ENCODE measurements at places on chromosomes 2 and 18. TPM values are rescaled to one million over a fixed set of nuclear protein-coding genes. Genes with fewer than 3 reads are reported as not detected.

TUBA3D gene
- total RNA-seq, result not detected

ALPG gene
- total RNA-seq, result 2.4 TPM

PNO1 gene
- 11.0 TPM for total RNA-seq

SERPINB4 gene
- total RNA-seq, result not detected

SFT2D3 gene
- total RNA-seq, result 6.4 TPM

LGALSL gene
- 2.8 TPM for total RNA-seq

MAP2 gene
- 177 TPM for total RNA-seq

CXCR2 gene
- total RNA-seq, result not detected

CIB4 gene
- not detected for total RNA-seq

RGPD4 gene
- 0.12 TPM for total RNA-seq

ZNF396 gene
- 2.1 TPM for total RNA-seq

KCNS3 gene
- 5.5 TPM for total RNA-seq

UGT1A8 gene
- not detected for total RNA-seq

INHBB gene
- 0.34 TPM for total RNA-seq

DNA sequence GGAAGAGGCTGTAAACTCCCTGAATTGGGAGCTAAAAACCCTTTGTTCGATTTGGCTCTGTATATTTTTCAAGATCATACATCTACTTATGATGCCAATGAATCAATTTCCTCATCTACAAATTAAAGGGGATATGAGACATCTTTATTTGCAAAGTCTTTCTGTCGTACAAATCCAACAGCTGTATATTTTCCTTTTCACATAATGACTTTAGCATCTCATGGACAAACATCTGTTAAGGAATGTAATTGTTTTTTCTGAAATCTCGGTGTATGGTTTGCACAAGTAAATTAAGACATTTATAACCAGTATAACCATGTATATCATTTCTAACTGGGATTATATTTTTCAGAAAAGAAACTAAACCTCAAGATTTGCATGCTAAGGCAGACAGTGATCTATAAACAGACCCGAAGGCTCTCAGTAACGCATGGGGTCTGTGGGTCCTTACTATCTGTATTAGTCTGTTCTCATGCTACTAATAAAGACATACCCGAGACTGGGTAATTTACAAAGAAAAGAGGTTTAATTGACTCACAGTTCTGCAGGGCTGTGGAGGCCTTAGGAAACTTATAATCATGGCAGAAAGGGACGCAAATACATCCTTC is 130.8 kb downstream of the SLC8A1 start:
- no peak overlapping the region for H3K4me3 ChIP-seq
- no peak for DNase-seq
- no peaks in the 10 kb centered on the region for H3K36me3 ChIP-seq
- no peak overlapping the region for H3K27ac ChIP-seq
- H3K27me3 ChIP-seq, result no peaks in the 10 kb centered on the region
- no peaks in the 10 kb centered on the region for H3K4me1 ChIP-seq

DNA sequence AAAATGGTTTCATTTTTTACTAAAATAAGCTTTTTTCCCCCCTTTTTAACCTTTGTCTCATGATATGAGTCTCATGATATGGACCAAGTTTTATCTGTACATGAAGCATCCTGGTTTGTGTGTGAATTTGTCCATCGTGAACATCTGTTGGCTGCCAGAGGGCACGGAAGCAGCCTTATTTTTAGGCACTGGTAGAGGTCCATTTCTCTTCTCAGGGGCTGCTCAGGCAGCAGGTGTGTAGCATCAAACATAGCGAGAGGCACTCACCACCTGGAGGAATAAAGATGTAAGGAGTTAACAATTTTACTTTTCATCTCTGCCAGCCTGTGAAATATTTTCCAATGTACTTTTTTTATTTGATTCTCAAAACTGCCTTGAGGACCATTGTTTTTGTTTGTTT is 134.5 kb downstream of the RHBDD1 start:
- H3K36me3 ChIP-seq, result no peaks in the 10 kb centered on the region
- DNase-seq, result no peak
- no peak overlapping the region for H3K4me3 ChIP-seq
- no peaks in the 10 kb centered on the region for H3K27me3 ChIP-seq
- H3K4me1 ChIP-seq, result peaks cover 4% of the 10 kb centered on the region
- no peak overlapping the region for H3K27ac ChIP-seq

DNA sequence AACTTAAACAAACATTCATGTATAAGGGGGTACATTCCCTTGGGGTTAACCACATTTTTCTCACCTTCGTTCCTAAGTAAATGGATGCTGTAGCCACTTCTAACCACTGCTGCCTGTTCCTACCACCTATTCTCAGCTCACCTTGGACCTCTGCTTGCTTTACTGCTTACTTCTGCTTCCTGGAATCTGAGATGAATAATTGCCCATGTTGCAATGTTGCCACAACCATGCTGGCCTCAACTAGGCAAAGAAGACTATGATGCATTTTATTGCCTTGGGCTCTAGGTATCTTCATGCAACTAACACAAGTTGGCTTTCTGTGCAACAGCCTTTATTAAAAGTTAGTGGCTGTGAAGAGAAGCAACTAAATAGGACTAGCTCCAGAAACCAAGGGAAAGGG is 106.3 kb upstream of the TCF4 start:
- DNase-seq, result no peak
- no peaks in the 10 kb centered on the region for H3K36me3 ChIP-seq
- no peak overlapping the region for H3K27ac ChIP-seq
- no peaks in the 10 kb centered on the region for H3K27me3 ChIP-seq

- H3K4me3 ChIP-seq, result no peak overlapping the region
- H3K27me3 ChIP-seq, result peaks cover 6% of the 10 kb centered on the region
- DNase-seq, result no peak
- H3K36me3 ChIP-seq, result no peaks in the 10 kb centered on the region
- peaks cover 24% of the 10 kb centered on the region for H3K4me1 ChIP-seq
- no peak overlapping the region for H3K27ac ChIP-seq
Observed at GRCh38 chr2:42557306-42557705, 11.1 kb upstream of the MTA3 start.

DNA sequence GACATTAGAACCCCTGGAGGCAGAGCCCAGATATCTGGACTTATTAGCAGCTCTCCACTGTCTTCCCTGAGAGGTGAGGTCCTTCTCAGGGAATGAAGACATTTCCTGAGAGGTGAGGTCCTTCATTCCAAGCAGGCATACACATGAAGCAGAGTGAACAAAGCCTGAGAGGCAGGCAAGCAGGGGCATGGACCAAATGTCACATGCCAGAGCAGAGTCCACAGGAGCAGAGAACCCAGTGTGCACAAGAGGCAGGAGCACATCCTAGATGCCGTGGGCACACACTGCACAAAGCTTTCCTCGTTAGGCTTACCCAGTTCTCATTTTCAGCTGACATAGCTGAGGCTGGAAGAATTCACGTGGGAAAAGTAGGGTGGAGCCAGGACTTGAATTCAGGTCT is 759.9 kb upstream of the HS6ST1 start:
- H3K4me1 ChIP-seq, result peaks cover 7% of the 10 kb centered on the region
- no peaks in the 10 kb centered on the region for H3K27me3 ChIP-seq
- no peaks in the 10 kb centered on the region for H3K36me3 ChIP-seq
- no peak overlapping the region for H3K4me3 ChIP-seq

DNA sequence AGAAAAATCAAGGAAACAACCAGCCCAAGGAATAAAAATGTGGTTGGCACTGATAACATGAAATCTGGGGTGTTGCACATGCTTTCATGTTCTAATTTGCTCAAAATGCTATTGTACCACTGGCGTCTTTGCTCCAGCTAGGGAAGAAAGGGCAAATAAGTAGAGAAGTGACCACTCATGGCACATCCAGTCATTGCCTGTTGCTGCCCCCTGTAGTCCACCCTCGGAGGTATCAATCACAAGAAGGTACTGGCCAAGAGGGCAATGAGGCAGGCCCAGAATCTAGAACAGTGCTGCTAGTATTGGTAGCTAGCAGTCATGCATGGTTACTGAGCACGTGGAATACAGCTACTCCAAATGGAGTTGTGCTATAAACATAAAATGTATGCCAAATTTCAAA is 213.4 kb downstream of the CDCA7 start:
- no peak overlapping the region for H3K4me3 ChIP-seq
- no peaks in the 10 kb centered on the region for H3K27me3 ChIP-seq
- H3K4me1 ChIP-seq, result peaks cover 16% of the 10 kb centered on the region
- no peaks in the 10 kb centered on the region for H3K36me3 ChIP-seq
- H3K27ac ChIP-seq, result no peak overlapping the region

DNA sequence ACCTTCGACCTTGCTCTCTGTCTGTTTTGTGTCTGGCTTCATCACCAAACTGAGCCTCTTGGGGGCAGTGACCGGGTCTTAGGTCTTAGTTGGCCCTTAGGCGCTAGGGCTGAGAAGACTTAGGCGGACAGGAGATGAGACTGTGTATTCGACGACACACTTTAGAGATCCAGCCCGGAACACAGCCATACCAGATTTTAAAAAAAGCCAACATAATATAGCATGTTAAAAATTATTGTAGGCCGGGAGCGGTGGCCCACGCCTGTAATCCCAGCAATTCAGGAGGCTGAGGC is 9.5 kb upstream of the PROC start:
- H3K27ac ChIP-seq, result no peak overlapping the region
- peaks cover 2% of the 10 kb centered on the region for H3K27me3 ChIP-seq
- no peaks in the 10 kb centered on the region for H3K36me3 ChIP-seq
- DNase-seq, result no peak
- peak overlapping the region; percentile 81 for H3K4me3 ChIP-seq
- H3K4me1 ChIP-seq, result peaks cover 3% of the 10 kb centered on the region

- no peaks in the 10 kb centered on the region for H3K36me3 ChIP-seq
- H3K4me1 ChIP-seq, result no peaks in the 10 kb centered on the region
- DNase-seq, result no peak
- H3K4me3 ChIP-seq, result no peak overlapping the region
- H3K27me3 ChIP-seq, result peaks cover 3% of the 10 kb centered on the region
Observed at GRCh38 chr2:47561906-47562305, 158.9 kb downstream of the MSH2 start.

GRCh38 chr2:122255924-122256323 is 500.5 kb downstream of the TSN start:
- H3K4me1 ChIP-seq, result peaks cover 8% of the 10 kb centered on the region
- H3K36me3 ChIP-seq, result no peaks in the 10 kb centered on the region
- no peak overlapping the region for H3K27ac ChIP-seq

- peaks cover 4% of the 10 kb centered on the region for H3K4me1 ChIP-seq
- no peak overlapping the region for H3K27ac ChIP-seq
- no peak overlapping the region for H3K4me3 ChIP-seq
- no peaks in the 10 kb centered on the region for H3K36me3 ChIP-seq
- H3K27me3 ChIP-seq, result no peaks in the 10 kb centered on the region
Observed at GRCh38 chr2:37436323-37436722, 91.9 kb downstream of the QPCT start.

GRCh38 chr2:200471324-200471848 is 38.5 kb downstream of the KCTD18 start:
- H3K27me3 ChIP-seq, result peaks cover 8% of the 10 kb centered on the region
- peaks cover 9% of the 10 kb centered on the region for H3K4me1 ChIP-seq
- H3K27ac ChIP-seq, result peak overlapping the region; percentile 53
- peak overlapping the region; percentile 20 for H3K4me3 ChIP-seq
- peak; percentile 40 for DNase-seq
- no peaks in the 10 kb centered on the region for H3K36me3 ChIP-seq

DNA sequence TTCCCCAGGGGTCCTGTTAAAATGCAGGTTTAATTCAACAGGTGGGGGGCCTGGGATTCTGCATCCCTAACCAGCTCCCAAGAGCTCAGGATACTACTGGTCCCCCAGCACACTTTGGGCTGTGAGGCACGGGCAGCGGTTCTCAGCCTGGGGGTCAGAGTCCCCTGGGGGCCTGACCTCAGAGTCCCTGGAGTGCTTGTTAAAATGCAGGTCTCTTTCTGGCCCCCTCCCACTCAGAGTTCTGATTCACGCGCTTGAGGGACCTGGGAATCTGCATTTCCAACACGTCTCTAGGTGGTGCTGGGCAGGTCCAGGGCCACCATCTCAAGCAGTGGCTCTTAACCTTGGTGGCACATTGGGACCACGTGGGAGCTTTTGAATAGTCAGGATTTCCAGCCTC is 2.8 kb upstream of the OTOS start:
- H3K4me3 ChIP-seq, result no peak overlapping the region
- no peak overlapping the region for H3K27ac ChIP-seq
- H3K36me3 ChIP-seq, result no peaks in the 10 kb centered on the region
- DNase-seq, result no peak

- H3K27me3 ChIP-seq, result no peaks in the 10 kb centered on the region
- H3K27ac ChIP-seq, result no peak overlapping the region
- no peak overlapping the region for H3K4me3 ChIP-seq
- DNase-seq, result no peak
- H3K36me3 ChIP-seq, result no peaks in the 10 kb centered on the region
- no peaks in the 10 kb centered on the region for H3K4me1 ChIP-seq
Observed at GRCh38 chr2:136703214-136703613, 62.1 kb upstream of the THSD7B start.

DNA sequence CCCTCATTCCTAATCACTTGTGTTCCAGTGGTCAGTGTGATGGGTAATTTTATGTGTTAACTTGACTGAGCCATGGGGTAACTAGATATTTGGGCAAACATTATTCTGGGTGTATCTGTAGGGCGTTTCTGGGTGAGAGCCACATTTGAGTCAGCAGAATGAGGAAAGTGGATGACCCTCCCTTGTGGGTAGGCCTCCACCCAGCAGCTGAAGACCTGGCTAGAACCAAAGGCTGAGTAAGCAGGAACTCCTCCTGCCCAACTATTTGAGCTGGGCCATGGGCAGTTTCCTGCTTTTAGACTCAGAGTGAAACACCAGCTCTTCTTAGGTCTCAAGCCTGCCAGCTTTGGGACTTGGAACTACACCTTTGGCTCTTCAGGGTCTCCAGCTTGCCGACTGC is 141.8 kb downstream of the ACKR3 start:
- no peak for DNase-seq
- no peak overlapping the region for H3K27ac ChIP-seq
- H3K4me1 ChIP-seq, result no peaks in the 10 kb centered on the region
- no peak overlapping the region for H3K4me3 ChIP-seq
- no peaks in the 10 kb centered on the region for H3K36me3 ChIP-seq

DNA sequence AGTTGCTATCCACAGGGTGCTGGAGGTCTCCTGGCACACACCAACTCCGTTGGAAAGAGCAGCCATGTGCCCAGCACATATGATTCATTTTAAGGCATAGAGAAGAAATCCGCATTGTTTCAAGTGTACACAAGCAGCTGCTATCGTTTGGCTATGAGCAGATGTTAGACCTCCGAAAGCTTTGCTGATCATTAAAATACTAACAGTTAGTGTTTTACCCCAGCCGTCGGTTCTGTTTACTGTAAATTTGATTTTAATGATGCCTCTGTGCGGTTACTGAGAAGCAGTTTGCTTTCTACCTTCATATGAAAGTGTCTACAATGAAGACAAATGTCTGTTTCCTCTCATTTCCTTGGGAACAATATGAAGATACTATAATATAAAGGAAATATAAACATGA is 154.9 kb downstream of the PTGR3 start:
- peaks cover 3% of the 10 kb centered on the region for H3K4me1 ChIP-seq
- peaks cover 1% of the 10 kb centered on the region for H3K27me3 ChIP-seq
- H3K27ac ChIP-seq, result no peak overlapping the region
- no peaks in the 10 kb centered on the region for H3K36me3 ChIP-seq
- DNase-seq, result no peak

DNA sequence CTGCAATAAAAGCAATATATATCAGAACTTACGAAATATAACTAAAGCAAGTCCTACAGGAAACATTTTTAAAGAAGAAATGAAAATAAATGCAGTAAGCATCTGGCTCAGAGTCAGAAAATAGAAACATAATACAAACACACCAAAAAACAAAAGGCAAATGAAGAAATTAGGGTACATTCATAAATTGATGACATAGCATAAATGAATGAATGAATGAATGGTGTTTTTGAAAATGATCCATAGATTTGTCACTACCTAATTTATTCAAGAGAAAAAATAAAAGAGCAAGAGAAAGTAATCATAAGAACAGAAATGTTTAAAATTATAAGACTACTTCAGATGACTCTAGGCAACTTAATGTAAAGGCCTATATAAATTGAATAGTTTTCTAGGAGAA is 226.1 kb upstream of the CDH20 start:
- H3K4me1 ChIP-seq, result no peaks in the 10 kb centered on the region
- DNase-seq, result no peak
- H3K4me3 ChIP-seq, result no peak overlapping the region
- no peak overlapping the region for H3K27ac ChIP-seq
- H3K27me3 ChIP-seq, result no peaks in the 10 kb centered on the region
- H3K36me3 ChIP-seq, result no peaks in the 10 kb centered on the region

Data from glutamatergic neuron (in vitro differentiated cells).